Bladder microvascular endothelial cell (primary cell): ENCODE measurements at places on chromosomes 5 and 9. TPM values are rescaled to one million over a fixed set of nuclear protein-coding genes. Genes with fewer than 3 reads are reported as not detected.

PELO gene
- total RNA-seq: 21.7 and 29.1 TPM in 2 replicates

LRRC70 gene
- total RNA-seq: 24.0 and 46.3 TPM in 2 replicates

TMEM252 gene
- not detected in 2 replicates for total RNA-seq

CDH12 gene
- not detected in 2 replicates for total RNA-seq

LTC4S gene
- 0.32 TPM in 1 of 2 replicates, not detected in the other for total RNA-seq

F12 gene
- total RNA-seq: 0.69 and 1.3 TPM in 2 replicates

ZNF454 gene
- 0.49 and 0.69 TPM in 2 replicates for total RNA-seq

GARIN3 gene
- not detected in 2 replicates for total RNA-seq

EPB41L4A gene
- 13.0 and 44.6 TPM in 2 replicates for total RNA-seq

PGM5 gene
- 2.6 and 108 TPM in 2 replicates for total RNA-seq

AK8 gene
- 0.06 and 0.16 TPM in 2 replicates for total RNA-seq

SIT1 gene
- not detected in 2 replicates for total RNA-seq

CDC20B gene
- 0.06 TPM in 1 of 2 replicates, not detected in the other for total RNA-seq
